Dermis blood vessel endothelial cell (primary cell): ENCODE measurements at places on chromosomes 7 and 10. TPM values are rescaled to one million over a fixed set of nuclear protein-coding genes. Genes with fewer than 3 reads are reported as not detected.

SLC13A4 gene
- total RNA-seq, result not detected in 2 replicates

- DNase-seq, result peak; percentile 67
Observed at GRCh38 chr10:6201516-6201975, 1.2 kb upstream of the PFKFB3 start.

GRCh38 chr7:72109566-72109965, 302.6 kb downstream of the CALN1 start:
- DNase-seq, result no peak

DNA sequence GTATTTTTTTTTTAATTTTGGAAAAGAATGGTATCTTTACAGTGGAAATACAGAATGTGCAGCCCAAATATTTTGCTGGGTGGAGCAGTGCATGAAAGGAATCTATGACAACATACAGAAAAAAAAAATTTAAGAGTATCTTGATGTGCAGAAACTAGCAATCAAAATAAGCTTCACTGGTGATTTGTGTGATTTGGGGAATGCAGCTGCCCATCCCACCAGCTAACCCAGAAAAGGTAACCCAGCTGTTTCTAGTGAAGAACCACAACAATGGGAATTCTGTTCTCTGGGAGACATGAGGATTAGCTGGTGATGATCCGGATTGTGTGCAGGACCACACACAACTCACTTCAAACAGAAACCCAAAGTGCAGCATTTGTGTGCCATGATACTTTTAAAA, 375.5 kb downstream of the SEMA3D start:
- no peak for DNase-seq

- no peak for DNase-seq
Observed at GRCh38 chr10:132611026-132611910, 73.7 kb downstream of the INPP5A start.
